ENCODE measurements at places on chromosomes 6 and 20.
A peak's percentile ranks its signal among the peaks of the same experiment; 100 is the strongest.

GRCh38 chr6:127634178-127634577 lies 57.2 kb downstream of the C6orf58 start:
- DNase-seq, result no peak

DNA sequence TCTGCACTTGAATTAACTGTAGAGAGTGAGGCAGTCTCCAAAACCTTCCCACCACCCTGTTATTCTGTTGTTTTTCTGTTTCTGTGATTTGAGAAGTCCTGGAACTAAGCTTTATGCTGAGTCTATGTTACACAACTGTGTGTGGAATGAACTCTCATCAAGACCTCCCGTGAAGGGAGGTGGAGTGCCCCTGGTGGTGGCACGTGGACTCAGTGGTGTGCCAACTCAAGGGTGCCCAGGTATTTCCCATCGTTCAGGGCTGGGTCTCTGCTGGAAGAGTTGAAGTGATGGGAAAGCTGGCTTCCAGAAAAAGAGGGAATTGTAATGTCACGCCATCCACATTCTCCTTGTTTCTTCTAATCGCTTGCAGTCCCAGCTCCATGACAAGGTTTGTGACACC lies 374.2 kb downstream of the SMOC2 start:
- DNase-seq, result no peak

DNA sequence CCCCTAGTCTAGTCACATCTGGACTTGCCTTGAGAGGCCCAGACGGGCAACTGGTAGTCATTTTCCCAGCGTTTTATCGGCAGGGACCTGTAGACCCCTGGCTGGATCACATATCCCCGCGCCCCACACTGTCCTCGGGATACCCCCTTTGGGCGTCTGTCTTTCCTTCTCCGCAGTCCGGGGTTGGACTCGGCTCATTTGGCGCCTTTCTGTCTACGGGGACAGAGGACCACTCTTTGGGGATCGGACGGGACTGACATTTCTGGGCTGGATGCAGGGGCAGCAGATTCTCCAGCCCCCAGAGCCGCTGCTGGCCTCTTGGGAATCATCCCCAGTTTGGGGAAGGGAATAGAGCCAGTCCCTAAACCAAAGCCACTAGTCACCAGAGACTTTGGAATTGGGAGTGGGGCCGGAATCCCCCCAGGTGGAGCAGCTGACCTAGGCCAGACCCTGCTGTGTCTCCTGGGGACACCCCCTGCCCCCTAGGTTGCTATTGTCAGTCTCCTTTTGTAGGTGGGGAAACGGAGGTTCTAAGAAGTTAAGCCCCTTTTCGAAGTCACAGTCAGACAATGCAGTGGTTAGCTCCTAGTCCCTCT lies 734 bp downstream of the FAM110A start:
- DNase-seq, result no peak

DNA sequence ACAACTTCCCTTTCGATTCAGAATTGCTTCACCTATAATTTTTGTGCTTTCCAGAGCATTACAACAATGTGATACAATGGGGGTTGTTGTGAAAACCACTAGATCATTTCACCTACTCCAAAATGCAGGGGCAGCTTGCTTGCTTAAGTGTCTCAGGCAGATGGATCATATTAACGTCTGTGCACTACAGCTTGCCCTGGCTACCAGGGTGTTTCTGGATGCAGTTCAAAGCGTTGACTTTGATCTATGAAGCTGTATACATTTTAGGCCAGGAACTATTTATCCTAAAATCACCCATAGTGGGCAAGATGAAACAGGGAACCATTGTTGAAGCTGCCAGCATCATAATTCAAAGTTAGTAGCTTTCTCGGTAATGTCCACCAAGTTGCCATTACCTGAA lies 339.5 kb upstream of the HSF2 start:
- no peak for DNase-seq

DNA sequence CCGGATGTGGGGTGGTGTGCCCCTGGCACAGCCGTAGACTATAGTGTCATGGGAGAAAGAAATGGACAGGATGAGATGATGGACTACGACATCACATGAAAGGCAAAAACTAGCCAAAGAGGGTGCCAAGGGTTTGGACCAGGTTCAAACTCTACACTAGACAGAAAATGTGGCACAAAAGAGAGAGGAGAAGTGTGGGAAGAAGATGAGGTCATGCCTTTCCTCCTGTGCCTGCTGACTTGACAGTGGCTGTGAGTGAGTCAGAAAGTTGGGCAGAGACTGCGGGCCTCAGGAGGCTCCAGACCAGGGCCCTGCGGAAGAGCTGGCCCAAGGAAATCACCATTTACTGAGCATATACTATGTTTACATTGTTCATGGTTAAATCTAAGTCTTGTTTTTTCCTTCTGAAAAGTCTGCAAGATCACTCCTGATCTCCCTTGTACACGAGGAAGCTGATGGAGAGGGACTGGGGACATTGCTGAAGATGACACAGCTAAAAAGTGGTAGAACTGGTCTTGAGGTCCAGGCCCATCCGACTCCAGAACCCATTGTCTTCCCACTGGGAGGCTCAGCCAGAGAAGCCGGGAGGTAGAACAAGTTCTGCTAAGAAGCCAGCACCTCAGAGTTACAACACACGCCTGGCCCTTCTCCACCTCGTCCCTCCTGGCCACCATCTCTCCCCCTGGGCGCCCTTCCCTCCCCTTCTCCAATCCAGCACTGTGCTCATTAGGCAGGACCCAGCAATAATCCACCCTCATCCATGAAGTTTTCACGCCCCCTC lies 35.6 kb downstream of the CNKSR3 start:
- DNase-seq, result peak; percentile 88

All from epithelial cell of esophagus (primary cell).